Gastroesophageal sphincter (tissue), 4 donors: ENCODE measurements at places on chromosomes 13 and 19. TPM values are rescaled to one million over a fixed set of nuclear protein-coding genes. Genes with fewer than 3 reads are reported as not detected.

GRCh38 chr19:5607318-5608275 is 15.0 kb downstream of the SAFB2 start:
- no peak for ATAC-seq

ARHGAP33 gene
- 4.0 TPM for total RNA-seq

- no peak for ATAC-seq
Observed at GRCh38 chr13:73451221-73452029, 392.6 kb downstream of the KLF5 start.

DNA sequence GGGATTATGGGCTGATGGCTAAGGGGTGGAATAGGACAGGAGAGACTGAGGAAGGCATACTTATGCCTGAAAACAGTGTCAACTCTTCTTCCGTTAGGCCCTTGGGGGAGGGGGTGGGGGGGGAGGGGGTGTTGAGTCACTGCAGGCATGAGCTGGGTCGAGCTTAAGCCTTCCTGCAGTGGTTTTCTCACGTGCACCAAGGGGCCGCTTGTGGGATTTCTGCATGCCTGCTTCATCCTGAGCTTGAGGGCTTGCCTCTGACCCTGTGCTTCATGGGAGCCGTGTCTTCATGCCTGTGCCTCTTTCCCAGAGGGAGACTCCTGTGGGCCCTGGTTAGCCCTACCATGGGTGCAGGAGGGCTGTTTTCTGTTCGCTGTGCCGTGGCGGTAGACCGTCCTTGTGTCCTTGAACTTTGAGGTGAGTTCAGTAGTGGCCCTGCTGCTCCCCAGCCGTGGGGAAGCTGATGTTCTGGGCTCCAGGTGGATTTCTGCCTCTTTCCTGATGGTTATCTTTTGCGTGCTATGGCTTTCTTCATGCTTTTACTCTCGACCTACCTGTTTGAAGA is 186.1 kb downstream of the PCCA start:
- no peak for ATAC-seq

PABPC3 gene
- not detected for total RNA-seq

GRCh38 chr19:56110515-56111448 is 10.3 kb downstream of the ZNF787 start:
- peak; percentile 52 for ATAC-seq

GRCh38 chr13:65461590-65461989 is 1768.5 kb downstream of the PCDH9 start:
- ATAC-seq: no peak

FLT1 gene
- total RNA-seq: 11.1 TPM

DNA sequence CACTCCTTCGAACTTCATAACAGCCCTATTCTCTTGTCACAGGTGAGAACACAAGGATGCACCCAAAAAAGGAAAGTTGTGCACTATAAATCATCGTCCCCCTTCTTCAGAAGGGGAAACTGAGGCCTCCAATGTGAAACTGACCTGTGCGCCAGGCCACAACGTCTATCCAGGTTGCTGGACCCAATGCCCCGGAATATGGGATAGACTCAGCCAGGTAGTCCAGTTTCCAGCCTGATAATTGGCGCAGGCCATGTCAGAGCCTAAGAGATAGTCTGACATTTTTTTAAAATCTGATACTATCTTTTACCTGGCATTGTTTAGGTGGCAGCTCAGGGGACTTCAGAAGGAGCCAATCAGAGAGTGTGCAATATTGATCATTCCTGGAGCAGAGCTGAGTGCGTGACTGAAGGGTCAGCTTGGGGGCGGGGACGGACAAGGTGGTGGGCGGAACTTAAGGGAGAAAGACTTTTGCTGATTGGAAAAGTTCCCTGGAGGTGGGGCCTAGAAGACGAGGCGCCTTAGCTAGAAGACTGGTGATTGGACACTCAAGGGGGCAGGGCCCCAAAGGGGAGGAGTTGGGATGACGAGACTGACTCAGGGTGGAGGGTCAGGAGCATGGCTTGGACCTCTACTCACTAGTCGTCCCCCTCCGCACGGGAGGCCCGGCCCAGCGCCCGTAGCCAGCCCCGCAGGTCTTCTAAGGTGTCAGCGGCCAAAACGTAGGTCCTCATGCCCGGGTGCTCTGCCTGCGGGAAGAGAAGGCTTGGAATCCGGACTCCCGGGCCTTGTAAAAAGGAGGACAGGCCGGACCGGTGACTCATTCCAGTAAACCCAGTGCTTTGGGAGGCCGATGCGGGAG is 8.5 kb downstream of the PLEKHA4 start:
- ATAC-seq: peak; percentile 34

LHB gene
- not detected for total RNA-seq

DNA sequence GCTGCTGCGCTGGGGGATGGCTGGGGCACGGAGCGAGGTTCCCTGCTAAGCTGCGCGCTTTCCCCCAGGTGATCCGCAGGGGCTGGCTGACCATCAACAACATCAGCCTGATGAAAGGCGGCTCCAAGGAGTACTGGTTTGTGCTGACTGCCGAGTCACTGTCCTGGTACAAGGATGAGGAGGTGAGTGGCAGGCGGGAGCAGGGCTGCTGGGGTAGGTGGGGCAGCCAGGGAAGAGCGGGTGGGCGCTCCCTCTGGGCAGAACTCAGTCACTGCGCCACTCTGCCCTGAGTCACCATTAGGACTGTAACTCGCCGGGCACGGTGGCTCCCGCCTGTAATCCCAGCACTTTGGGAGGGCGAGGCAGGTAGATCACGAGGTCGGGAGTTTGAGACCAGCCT is 23.8 kb downstream of the TMED1 start:
- ATAC-seq: no peak

DNA sequence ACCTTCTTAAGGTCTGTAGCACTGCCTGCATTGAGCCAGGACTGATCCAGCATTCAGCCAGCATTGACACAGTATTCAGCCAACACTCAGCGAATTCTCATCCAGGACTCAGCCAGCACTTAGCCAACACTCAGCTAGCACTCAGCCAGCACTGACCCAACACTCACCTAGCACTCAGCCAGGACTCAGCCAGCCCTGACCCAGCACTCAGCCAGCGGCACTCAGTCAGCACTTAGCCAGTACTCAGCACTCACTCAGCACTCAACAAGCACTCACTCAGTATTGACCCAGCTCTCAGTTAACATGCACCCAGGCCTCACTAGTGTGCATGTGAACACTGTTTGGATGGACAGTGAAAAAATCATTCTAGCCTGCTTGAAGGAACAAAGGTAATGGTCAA is 55.0 kb downstream of the TSHZ3 start:
- no peak for ATAC-seq

- no peak for ATAC-seq
Observed at GRCh38 chr19:44767295-44768180, 10.2 kb upstream of the CBLC start.

- ATAC-seq: no peak
Observed at GRCh38 chr19:13420780-13421179, 85.5 kb downstream of the CACNA1A start.

ZNF440 gene
- 9.9 TPM for total RNA-seq

DNA sequence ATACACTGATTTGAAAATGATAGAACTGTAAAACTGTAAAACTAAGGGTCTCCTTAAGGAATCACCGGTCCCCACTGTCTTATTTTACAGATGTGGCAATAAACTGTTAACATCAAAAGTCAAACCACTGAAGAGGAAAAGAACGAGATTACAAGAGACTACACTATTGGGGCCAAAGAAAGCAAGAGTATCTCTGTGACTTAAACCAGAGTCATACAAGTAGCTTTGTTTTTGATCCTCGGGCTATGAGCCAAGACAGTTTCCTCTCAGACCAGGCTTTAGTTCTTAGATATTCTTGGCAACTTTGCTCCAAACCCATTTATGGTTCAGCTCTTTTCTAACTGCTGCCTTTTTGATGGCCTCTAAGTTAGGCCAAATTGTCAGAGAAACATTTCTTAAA is 113.8 kb downstream of the TBC1D4 start:
- peak; percentile 57 for ATAC-seq

GIPC3 gene
- 2.5 TPM for total RNA-seq

ETV2 gene
- not detected for total RNA-seq

DNA sequence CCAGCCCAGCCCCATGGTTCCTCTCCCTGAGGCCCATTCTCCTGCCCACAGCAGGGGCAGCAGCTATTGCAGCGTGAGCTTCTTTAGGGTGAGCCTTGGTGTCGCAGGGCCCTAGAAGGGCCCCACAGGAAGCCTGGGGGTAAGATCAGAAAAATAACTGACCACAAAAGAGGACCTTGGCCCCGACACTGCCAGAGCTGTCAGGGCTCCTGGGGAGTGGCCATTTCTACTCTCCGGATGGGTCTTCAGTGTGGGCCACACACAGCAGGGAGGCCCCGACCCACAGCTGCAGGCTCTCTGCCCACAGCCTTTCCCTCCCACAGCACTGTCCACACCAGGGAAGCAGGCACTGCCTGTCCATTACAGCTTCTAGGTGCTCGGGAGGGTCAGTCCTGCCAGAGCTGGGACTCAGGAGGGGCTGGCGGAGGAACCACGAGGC is 3.5 kb upstream of the SIGLEC8 start:
- peak; percentile 39 for ATAC-seq

DNA sequence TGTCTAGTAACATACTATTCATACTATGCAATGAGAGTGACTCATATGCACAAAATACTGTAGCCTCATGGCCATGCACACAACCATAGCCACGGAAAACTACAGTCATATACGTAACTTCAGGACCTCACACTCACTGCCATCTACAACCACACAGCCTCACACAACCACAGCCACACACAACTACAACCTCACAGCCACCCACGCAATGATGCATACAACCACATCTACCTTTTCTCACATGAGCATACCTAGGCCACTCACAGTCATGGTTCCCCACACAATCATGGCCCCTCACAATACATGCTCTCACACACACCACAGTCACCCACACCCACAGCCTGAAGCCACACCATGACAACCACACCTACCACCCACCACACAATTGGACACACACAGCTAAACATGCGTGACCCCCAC is 8.7 kb upstream of the TNFSF14 start:
- ATAC-seq: no peak

DNA sequence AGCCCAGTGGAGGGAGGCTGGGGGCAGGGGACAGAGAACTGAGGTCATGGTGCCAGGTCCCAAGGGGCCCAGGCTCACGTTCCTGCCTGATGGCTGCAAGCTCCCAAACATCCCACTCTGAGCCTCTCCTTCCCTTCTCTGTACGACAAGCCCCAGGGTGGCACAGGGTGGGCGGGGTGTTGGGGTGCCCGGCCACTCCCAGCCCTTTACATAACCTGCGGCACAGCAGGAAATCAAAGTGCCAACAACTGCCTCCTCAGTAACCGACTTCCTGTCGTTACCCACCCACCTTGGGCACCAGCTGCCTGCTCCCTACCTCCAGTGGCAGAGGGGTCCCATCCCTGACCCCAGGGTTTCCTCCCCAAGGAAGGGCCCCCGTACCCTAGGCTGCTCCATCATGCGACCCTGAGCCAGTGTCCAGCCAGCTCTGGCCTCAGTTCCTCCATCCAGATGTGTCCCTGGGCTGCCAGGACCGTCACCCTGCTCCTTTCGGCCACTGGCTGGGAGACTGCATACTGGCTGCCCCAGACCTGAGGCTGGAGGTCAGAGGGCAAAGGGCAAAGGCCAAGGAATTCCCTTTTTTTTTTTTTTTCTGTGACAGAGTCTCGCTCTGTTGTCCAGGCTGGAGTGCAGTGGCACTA is 27.7 kb upstream of the NFIC start:
- no peak for ATAC-seq

DNA sequence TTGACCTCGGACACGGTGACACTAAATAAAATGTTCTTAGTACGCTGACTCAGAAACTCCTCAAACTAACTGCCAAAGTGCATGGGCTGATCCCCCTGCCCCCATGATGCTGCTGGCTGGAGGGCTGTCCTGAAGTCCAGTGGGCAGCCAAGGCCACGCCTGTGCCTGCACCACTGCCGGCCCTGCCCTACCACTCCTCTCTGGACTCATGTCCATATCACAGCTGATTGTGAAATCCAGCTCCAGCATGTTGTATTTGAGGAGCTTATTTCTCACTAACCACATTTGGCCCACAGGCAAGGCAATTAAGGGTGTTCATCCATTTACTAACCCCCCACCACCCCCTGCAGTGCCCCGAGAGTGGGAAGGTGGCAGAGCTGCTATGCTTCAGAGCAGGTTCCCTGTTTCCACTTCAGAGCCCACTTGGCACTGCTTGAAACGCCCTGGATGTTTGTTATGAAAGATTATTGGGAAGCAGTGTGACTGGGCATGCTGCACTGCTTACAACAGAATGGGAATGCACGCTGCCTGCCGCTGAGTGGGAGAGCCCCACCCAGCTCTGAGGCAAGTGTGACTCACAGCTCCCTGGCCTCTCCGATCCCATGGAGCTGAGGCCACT is 114.0 kb downstream of the UQCRFS1 start:
- peak; percentile 97 for ATAC-seq
